Activated naive CD8-positive, alpha-beta T cell treated with anti-CD3 and anti-CD28 coated beads, Interleukin-2, amount 10 ng/mL, durations not matched to agents 7 days and 5 days (primary cell): ENCODE measurements at places on chromosomes 6 and 20. TPM values are rescaled to one million over a fixed set of nuclear protein-coding genes. Genes with fewer than 3 reads are reported as not detected.
A peak's percentile ranks its signal among the peaks of the same experiment; 100 is the strongest.

DNA sequence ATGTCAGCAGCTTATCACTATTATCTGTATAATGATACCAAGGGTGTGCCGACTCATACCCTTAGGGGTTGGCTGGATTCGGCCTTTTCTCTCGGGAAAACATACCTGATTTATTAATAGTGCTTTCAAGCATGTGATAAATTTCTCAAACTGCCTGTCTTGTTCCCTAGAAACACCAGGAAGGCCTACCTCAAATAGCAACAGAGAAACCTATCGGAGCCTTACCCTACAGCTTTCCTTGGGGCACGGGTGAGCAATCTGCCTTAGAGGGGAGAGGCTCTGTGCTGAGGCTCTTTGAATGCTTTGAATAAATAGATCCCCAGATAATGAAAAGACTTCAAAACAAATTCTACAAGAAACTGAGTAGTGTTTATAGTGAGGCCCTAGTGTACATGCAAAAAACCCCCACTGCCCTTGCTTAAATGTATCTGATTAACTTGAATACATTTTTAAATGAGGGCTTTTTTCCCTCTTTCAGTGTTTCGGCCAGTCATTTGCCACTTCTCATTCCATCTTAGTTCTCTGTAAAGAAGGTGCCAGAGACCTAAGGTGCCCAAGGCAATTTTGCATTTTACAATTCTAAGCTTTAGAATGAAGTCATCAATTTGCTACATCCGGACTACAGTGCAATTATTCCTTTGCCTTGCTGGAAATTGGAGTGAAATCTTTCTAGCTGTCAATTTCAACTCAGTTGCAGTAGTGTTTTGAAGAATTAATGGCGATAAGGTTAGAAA is 320.1 kb downstream of the ESR1 start:
- H3K4me1 ChIP-seq = no peaks in the 10 kb centered on the region
- H3K27me3 ChIP-seq = no peaks in the 10 kb centered on the region
- no peak overlapping the region for H3K4me3 ChIP-seq

DNA sequence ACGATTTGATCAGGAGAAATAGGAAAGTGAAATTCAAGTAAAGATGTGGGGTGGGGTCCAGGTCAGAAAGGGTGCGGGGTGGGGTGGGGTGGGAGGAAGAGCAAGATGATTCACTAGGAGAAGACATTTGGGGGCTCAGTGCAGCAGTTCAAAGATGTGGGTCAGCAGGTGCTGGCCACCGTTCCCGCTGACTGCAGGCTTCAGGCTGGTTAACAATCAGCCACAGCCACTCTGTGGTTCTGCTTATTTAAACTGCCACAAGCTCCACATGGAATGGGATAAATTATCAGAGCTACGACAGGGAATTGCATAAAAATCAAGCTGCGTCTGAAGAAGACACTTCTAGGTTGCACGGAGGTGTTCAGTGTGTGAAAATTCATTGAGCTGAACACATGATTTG is 49.4 kb downstream of the TRAM2 start:
- H3K27me3 ChIP-seq = peaks cover 10% of the 10 kb centered on the region
- H3K36me3 ChIP-seq = no peaks in the 10 kb centered on the region
- H3K4me3 ChIP-seq = no peak overlapping the region
- no peak overlapping the region for H3K27ac ChIP-seq
- no peak for DNase-seq

GRCh38 chr6:33851959-33852358 is 48.2 kb upstream of the MLN start:
- peaks cover 41% of the 10 kb centered on the region for H3K27me3 ChIP-seq
- no peak overlapping the region for H3K4me3 ChIP-seq
- no peak for DNase-seq
- H3K27ac ChIP-seq = no peak overlapping the region
- H3K36me3 ChIP-seq = no peaks in the 10 kb centered on the region

- no peaks in the 10 kb centered on the region for H3K4me1 ChIP-seq
- no peak overlapping the region for H3K27ac ChIP-seq
- no peak for DNase-seq
- no peaks in the 10 kb centered on the region for H3K27me3 ChIP-seq
- no peak overlapping the region for H3K4me3 ChIP-seq
- H3K36me3 ChIP-seq = no peaks in the 10 kb centered on the region
Observed at GRCh38 chr6:48714250-48714649, 603.3 kb upstream of the PTCHD4 start.

DNA sequence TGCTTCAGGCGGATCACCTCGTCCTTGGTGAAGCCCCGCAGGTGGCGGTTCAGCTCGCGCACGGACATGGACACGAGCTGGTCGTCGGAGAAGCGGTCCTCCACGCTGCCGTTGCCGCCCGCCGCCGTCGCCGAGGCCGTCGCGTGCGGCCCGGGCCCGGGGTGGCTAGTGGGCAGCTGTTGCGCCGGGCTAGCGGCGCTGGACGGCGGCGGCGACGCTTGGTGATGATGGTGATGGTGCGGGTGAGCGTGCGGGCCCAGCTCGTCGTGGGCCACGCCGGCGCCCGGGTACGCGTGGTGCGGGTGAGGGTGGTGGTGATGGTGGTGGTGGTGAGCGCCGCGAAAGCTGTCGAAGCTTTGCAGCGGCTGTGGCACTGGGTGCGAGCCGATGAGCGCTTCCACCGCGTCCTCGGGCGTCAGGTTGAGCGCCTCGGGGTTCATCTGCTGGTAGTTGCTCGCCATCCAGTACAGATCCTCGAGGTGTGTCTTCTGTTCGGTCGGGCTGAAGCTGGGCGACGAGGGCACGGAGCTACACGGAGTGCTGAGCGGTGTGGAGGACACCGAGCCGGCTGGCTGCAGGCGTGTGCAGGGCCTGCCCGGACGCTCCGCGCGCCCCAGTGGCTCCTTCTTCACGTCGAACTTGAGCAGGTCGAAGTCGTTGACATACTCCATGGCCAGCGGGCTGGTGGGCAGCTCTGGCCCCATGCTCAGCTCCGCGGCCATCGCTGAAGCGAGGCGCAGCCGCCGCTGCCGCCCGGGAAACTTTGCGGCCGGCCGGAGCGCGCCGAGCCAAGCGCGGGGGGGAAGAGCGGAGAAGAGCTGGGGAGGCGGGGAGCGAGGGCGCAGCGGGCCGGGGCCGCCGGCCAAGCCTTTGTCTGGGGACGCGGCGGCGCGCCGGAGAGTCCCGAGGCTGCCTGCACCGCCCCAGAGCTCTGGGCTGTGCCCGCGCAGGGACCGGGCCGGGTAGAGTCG is 622 bp downstream of the MAFB start:
- H3K27me3 ChIP-seq = peaks cover 92% of the 10 kb centered on the region
- H3K4me3 ChIP-seq = peak overlapping the region; percentile 57
- no peak overlapping the region for H3K27ac ChIP-seq
- H3K4me1 ChIP-seq = peaks cover 12% of the 10 kb centered on the region

GRCh38 chr6:111970426-111970825 is 83.5 kb upstream of the CCN6 start:
- H3K36me3 ChIP-seq = no peaks in the 10 kb centered on the region
- peaks cover 5% of the 10 kb centered on the region for H3K27me3 ChIP-seq
- H3K27ac ChIP-seq = no peak overlapping the region
- H3K4me3 ChIP-seq = no peak overlapping the region
- peaks cover 22% of the 10 kb centered on the region for H3K4me1 ChIP-seq

DNA sequence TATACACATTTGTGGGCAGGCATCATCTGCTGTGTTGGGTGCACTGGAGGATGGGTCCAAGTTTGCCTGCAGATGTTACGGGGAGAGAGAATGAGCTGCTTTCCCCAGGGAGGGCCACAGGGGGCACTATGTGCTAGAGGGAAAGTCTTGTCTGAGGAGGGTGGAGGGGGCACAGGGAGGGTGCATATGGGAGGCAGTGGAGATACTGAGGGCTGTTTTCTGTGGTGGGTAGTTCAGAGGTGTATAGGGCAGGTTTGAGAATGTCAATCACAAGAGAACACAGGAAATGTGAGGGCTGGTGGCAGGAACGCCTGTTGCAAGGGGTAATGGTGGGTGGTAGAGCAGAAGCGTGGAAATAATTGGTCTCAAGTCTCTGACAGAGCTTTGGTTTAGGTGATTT is 7.7 kb upstream of the PTPRA start:
- H3K36me3 ChIP-seq = peaks cover 12% of the 10 kb centered on the region
- no peaks in the 10 kb centered on the region for H3K27me3 ChIP-seq
- H3K4me3 ChIP-seq = peak overlapping the region; percentile 55
- peak overlapping the region; percentile 74 for H3K27ac ChIP-seq

DNA sequence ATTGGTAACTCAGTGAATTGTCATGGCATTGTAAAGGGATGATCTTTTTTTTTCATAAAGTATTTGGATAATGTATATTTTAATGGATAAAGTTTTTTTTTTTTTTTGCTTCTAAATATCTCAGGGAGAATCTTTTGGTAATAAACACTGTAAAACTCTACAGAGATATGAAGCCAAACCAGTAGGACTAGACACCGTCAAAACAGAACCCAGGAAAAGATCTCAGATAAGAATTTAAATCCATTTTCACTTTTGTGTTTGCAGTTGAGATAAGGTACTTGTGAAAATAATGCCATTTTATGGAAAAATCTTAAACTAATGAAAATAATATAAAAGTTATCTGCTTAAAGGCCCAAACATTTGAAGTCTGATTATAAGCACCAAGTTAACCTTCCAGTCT is 27.0 kb downstream of the FAM83B start:
- no peak overlapping the region for H3K4me3 ChIP-seq
- no peaks in the 10 kb centered on the region for H3K4me1 ChIP-seq
- H3K27me3 ChIP-seq = no peaks in the 10 kb centered on the region
- DNase-seq = no peak
- H3K27ac ChIP-seq = no peak overlapping the region
- H3K36me3 ChIP-seq = no peaks in the 10 kb centered on the region

GRCh38 chr6:160134779-160135547 is 13.3 kb downstream of the SLC22A1 start:
- H3K4me1 ChIP-seq = peaks cover 8% of the 10 kb centered on the region
- no peaks in the 10 kb centered on the region for H3K27me3 ChIP-seq
- H3K36me3 ChIP-seq = no peaks in the 10 kb centered on the region
- DNase-seq = no peak
- H3K4me3 ChIP-seq = no peak overlapping the region

GRCh38 chr6:88135578-88136114 is 30.5 kb downstream of the CNR1 start:
- no peak overlapping the region for H3K27ac ChIP-seq
- no peak overlapping the region for H3K4me3 ChIP-seq
- H3K4me1 ChIP-seq = no peaks in the 10 kb centered on the region
- no peaks in the 10 kb centered on the region for H3K27me3 ChIP-seq
- DNase-seq = no peak
- H3K36me3 ChIP-seq = no peaks in the 10 kb centered on the region

- no peak for DNase-seq
- no peaks in the 10 kb centered on the region for H3K4me1 ChIP-seq
- no peak overlapping the region for H3K4me3 ChIP-seq
- no peak overlapping the region for H3K27ac ChIP-seq
- H3K36me3 ChIP-seq = no peaks in the 10 kb centered on the region
Observed at GRCh38 chr20:56157530-56158203, 90.9 kb upstream of the MC3R start.

DNA sequence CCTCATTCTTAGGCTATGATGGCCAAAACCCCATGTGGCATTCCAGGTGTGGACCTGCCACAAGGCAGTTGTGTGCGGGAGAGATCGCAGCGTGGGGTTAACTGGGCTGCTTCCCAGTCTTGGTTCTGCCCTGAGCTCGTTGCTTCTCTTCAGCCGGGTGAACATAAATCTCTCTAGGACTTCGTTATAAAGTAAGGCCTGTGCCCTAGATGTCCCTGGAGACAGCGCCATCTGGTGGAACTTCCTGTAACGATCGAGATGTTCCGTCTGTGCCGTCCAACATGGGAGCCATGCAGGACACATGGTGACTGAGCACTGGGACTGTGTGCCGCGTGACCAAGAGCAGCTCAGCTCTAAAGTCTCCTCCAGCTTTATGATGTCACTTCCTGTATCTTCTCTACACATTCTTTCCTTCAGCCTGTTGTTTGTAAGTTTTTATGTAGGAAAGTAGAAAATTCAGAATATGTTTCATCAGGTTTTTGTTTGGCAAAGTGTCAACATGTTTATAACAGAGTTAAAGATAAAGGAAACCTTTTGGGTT is 26.8 kb upstream of the RPP40 start:
- H3K36me3 ChIP-seq = no peaks in the 10 kb centered on the region
- H3K27me3 ChIP-seq = no peaks in the 10 kb centered on the region
- H3K4me1 ChIP-seq = peaks cover 10% of the 10 kb centered on the region
- DNase-seq = peak; percentile 70

DNA sequence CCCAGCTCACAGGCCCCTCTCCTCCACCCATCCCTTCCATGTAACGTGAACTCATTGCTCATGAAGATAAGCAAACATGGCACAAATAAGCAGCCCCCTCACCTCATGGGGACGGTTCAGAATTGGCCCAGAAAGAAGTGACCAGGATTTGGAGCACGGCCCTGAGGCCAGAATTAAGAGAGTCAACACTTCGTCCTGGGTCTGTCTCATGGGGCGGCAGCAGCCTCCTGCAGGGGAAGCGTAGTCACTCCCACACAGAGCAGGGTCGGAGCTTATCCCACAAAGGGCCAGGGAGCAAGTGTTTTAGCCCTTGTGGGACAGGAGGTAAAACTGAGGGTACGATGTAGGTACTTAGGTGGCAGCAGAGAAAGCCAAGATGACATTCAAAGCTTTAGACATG is 28.6 kb upstream of the DACT2 start:
- no peak for DNase-seq
- no peaks in the 10 kb centered on the region for H3K36me3 ChIP-seq
- H3K27ac ChIP-seq = no peak overlapping the region
- peaks cover 7% of the 10 kb centered on the region for H3K27me3 ChIP-seq

DNA sequence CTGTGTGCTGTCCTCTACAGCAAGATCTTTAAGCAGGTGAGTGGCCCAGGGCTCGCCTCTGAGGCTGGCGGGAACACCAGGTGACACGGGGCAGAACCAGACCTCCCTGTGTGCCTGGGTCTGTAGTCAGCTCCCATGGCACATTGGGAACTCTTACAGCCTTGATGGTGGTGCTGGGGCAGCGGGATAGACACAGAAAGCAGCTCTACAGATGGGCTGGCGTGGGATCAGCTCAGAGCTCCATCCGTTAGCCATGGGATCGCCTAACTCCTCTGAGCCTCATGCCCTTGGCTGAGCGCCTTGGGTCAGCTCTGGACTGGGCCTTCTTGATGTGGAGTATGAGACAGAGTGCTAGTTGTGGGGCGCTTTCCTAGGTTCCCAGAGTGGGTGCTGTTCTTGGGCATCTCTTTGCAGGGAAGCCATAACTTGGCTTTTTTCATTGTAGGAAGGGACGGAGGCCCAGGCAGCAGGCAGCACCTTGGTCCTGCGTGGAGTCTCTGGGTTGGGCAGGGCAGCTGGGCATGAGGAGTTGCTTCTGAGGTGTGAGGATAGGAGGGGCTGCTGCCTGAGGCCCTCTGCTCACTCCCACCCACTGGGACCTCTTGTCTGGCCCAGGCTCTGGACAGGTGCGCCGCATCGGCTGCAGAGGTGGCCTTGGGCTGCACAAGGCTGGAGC is 51.3 kb downstream of the EFCAB8 start:
- no peaks in the 10 kb centered on the region for H3K27me3 ChIP-seq
- no peak for DNase-seq
- no peak overlapping the region for H3K27ac ChIP-seq

The PPP1R3G gene
- total RNA-seq = 0.17 TPM

The INSM1 gene
- total RNA-seq = not detected

The MCM8 gene
- 23.5 TPM for total RNA-seq

The AIF1 gene
- total RNA-seq = 117 TPM

The MAD2L1BP gene
- 40.2 TPM for total RNA-seq

The CLDN20 gene
- total RNA-seq = not detected

The RSPH9 gene
- total RNA-seq = not detected

The LY6G6D gene
- not detected for total RNA-seq

The MYH7B gene
- 0.20 TPM for total RNA-seq

The NMBR gene
- not detected for total RNA-seq

The SLC29A1 gene
- total RNA-seq = 24.0 TPM
